ENCODE measurements at places on chromosomes 6 and 20.

DNA sequence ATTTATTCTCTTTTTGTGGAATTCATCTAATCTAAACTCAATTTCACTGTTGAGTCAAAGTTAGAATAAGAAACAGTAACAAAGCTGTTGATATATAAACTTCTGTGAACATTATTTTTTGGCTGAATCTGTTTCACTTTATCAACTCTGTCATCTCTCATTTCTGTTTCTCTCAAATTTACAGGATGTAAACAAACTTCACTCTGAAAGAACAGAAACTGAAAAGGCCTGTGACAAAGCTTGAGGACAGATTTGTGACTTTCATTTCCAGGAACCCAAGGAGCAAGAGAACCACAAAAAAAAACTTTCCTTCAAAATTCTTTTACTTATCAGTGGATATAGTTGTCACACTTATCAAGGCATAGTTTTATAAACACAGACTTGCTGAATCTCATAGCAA is 447.9 kb upstream of the OPRM1 start:
- DNase-seq: no peak

DNA sequence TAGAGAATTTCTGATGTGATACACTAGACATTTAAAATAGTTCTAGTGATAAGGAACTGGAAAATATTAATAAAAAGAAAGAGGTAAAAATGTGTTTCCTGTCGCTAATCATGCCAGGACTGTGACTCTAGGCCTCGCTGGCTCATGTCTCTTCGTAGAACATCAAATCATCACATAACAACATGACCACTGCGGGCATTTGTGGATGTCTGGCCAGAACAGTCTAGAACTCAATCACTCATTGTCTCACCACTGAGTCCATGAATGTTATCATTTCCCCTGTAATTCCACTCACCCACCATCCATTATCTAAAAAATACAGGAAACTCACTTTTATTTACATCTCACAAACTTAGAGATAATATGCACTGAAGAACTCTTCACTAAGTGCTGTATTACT is 3.4 kb downstream of the HMGN3 start:
- no peak for DNase-seq

GRCh38 chr6:144712541-144712940 is 427.4 kb downstream of the UTRN start:
- no peak for DNase-seq

GRCh38 chr20:41446456-41446855 is 79.8 kb upstream of the EMILIN3 start:
- DNase-seq: no peak

GRCh38 chr20:63025534-63026331 is 19.0 kb upstream of the BHLHE23 start:
- no peak for DNase-seq

DNA sequence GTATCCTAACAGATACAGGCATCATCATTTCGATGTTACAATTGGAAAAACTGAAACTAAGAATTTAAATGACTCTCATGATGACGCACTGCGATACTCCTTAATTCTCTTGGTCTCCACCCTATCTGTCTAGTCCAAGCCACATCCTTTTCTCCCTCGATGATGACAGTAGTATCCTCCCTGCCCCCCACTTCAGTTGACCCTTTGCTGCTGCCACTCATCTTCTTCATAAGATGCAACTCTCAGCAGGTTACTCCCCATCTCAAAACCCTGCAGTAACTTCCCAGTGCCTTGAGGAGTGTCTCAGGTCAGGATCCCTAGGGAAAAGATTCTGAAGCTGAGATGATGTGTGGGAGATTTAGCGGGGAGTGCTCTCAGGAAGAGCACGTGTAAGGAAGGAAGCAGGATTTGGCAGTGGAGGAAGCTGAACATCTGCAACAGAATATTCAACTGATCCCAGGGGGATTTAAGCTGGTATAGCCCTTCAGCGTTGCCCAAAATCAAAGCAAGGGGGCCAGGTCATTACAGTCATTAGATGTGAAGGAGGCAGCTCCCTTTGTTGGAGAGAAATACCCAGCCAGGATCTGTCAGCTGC is 16.1 kb downstream of the JPH2 start:
- DNase-seq: no peak

Measured in activated CD8-positive, alpha-beta memory T cell treated with anti-CD3 and anti-CD28 coated beads, Interleukin-2, amount 50 U/mL, for 48 hours (primary cell).